ENCODE measurements at places on chromosomes 2 and 18. TPM values are rescaled to one million over a fixed set of nuclear protein-coding genes. Genes with fewer than 3 reads are reported as not detected.

The BBS5 gene
- polyA plus RNA-seq = 0.36 TPM

The TTN gene
- 15.7 TPM for polyA plus RNA-seq

The KCNG3 gene
- polyA plus RNA-seq = 2.5 TPM

The CDC42EP3 gene
- polyA plus RNA-seq = 22.9 TPM

The UGT1A1 gene
- polyA plus RNA-seq = not detected

The HOXD3 gene
- not detected for polyA plus RNA-seq

The MLPH gene
- 14.7 TPM for polyA plus RNA-seq

The IL1RL1 gene
- not detected for polyA plus RNA-seq

The SEPTIN10 gene
- 47.7 TPM for polyA plus RNA-seq

The CDK15 gene
- 0.16 TPM for polyA plus RNA-seq

The CROCC2 gene
- not detected for polyA plus RNA-seq

All from GM23338 (cell line).